Placental pericyte (primary cell): ENCODE measurements at places on chromosomes 11 and 22. TPM values are rescaled to one million over a fixed set of nuclear protein-coding genes. Genes with fewer than 3 reads are reported as not detected.

Gene DEPDC5
- total RNA-seq, result 8.5 and 18.2 TPM in 2 replicates

Gene C11orf86
- not detected in 2 replicates for total RNA-seq

Gene CASP1
- total RNA-seq, result 25.3 and 32.0 TPM in 2 replicates

Gene CHST1
- 1.8 and 2.3 TPM in 2 replicates for total RNA-seq

Gene PRDX5
- 124 and 331 TPM in 2 replicates for total RNA-seq

Gene LINC01488
- total RNA-seq, result not detected in 2 replicates
